Activated T-cell treated with anti-CD3 and anti-CD28 coated beads for 4 hours (primary cell): ENCODE measurements at places on chromosomes 1 and 21.

- no peak for DNase-seq
These were observed at the start of gene MSH4 for GRCh38 chr1:75796376-75797272. Gene MSH4, plus strand, starts transcription at chr1:75796882. Its CDS starts 104 bp downstream, at chr1:75796986.

GRCh38 chr1:84267476-84267875, 34.0 kb upstream of the SAMD13 start:
- DNase-seq: no peak

GRCh38 chr1:9078752-9079500, 9.5 kb upstream of the SLC2A5 start:
- no peak for DNase-seq

- no peak for DNase-seq
These were observed 11.8 kb downstream of the NFYC start for GRCh38 chr1:40703316-40703715.

GRCh38 chr1:65065524-65066418, 82.2 kb upstream of the AK4 start:
- no peak for DNase-seq
